Forelimb muscle (tissue), 1 donor: ENCODE measurements at places on chromosomes 2 and 18. TPM values are rescaled to one million over a fixed set of nuclear protein-coding genes. Genes with fewer than 3 reads are reported as not detected.

GRCh38 chr2:228321015-228321414, 139.5 kb upstream of the SPHKAP start:
- DNase-seq = no peak

- no peak for DNase-seq
These were observed 45.3 kb downstream of the KIF3C start for GRCh38 chr2:25936889-25937545.

GRCh38 chr18:55461848-55462247, 126.1 kb downstream of the TCF4 start:
- no peak for DNase-seq

DNA sequence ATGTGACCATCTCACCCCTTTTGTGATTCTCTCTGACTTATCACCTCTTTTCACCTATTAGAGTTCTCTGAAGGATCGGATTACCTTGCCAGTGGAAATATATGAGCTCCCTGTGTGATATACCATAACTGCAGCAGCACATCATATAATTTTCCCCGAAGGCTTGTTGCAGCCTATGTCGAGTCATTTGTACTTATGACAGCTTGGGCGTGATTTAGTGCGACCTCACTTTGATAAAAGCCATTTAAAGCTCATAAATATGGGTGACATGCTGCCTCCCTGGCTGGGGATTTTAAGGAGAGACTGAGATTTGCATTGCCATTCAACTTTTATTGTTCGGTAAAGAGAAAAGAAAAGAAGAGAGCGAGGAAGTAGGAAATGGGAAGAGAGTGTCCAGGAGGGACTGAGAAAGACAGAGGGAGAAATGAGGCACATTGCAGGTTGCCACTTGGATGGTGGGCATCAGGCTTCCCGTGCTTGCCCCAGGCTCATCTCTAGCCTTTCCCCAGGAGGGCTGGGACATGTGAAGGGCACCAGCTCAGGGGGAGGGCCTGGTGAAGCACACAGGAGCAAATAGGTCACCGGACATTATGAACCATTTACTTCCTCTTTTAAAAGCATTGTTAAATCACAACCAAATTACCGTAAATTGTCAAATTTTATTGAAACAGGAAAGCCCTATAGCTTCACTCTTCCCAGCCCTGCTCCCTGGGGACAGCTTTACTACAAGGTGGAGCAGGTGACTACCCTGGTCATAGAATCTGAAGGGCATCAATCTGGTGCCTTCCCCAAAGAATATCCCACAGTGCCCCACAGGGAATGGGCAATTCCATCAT, 161.3 kb downstream of the SETBP1 start:
- no peak for DNase-seq

GRCh38 chr18:68417826-68418225, 297.1 kb downstream of the TMX3 start:
- no peak for DNase-seq

- no peak for DNase-seq
These were observed 260.3 kb downstream of the AFF3 start for GRCh38 chr2:99881901-99882591.

- DNase-seq = peak; percentile 28
These were observed 37.5 kb downstream of the RTP5 start for GRCh38 chr2:241906826-241907570.

DNA sequence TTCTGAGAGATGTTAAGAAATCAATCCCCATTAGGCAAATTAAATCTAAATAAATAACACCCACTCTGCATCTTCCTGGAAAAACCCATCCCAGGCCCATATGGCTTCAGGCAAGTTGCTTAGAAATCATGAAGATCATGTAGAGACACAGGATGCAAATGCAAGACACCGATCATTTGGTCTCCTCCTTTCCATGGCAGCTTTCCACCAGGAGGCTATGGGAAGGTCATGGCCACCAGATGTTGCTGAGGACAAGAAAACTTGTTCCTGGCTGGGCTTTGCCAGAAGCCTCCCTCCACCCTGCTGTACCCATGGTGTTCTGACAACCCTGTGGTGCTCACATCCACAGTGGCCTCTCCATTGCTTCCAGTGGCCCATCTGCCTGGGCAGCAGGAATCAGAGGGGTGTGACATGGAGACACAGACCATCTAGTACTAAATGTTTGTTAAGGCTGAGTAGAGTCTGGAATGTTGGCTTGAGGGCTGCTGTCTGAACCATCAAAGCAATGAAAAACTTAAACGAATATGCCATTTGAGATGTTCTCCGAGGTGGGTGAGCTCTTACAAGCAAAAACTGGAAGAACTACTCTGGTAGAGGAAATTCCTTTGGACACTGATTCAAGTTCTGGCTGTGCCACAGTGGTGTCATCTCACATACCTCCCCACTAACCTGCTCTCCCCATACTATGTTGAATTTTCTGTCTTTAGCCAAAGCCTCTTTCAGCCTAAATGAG, 293.2 kb downstream of the TNS1 start:
- DNase-seq = no peak

The ANKRD30BL gene
- not detected for polyA plus RNA-seq

The SOX11 gene
- polyA plus RNA-seq = 26.1 TPM

The GPR39 gene
- 0.20 TPM for polyA plus RNA-seq
